Endothelial cell of umbilical vein (primary cell): ENCODE measurements at places on chromosomes 3 and 15. TPM values are rescaled to one million over a fixed set of nuclear protein-coding genes. Genes with fewer than 3 reads are reported as not detected.

The NUSAP1 gene
- 101 and 109 TPM in 2 replicates for total RNA-seq

The EPHA3 gene
- total RNA-seq, result not detected in 2 replicates

The EXD1 gene
- total RNA-seq, result not detected in 2 replicates

The DNASE1L3 gene
- total RNA-seq, result 0.95 and 0.99 TPM in 2 replicates

The FBLN2 gene
- total RNA-seq, result 0.07 and 1.4 TPM in 2 replicates

The ADAMTS17 gene
- not detected in 2 replicates for total RNA-seq

The ZKSCAN7 gene
- total RNA-seq, result 0.95 and 1.9 TPM in 2 replicates

The COL6A5 gene
- not detected in 2 replicates for total RNA-seq

The GRK7 gene
- total RNA-seq, result not detected in 2 replicates

The CHRD gene
- 0.40 and 0.53 TPM in 2 replicates for total RNA-seq

The TRIM71 gene
- total RNA-seq, result not detected in 2 replicates

The NR2E3 gene
- 0.25 and 0.38 TPM in 2 replicates for total RNA-seq
